ENCODE measurements at places on chromosomes 3 and 15.

- no peak for DNase-seq
Measured at GRCh38 chr3:89452066-89452465, 344.6 kb downstream of the EPHA3 start.

DNA sequence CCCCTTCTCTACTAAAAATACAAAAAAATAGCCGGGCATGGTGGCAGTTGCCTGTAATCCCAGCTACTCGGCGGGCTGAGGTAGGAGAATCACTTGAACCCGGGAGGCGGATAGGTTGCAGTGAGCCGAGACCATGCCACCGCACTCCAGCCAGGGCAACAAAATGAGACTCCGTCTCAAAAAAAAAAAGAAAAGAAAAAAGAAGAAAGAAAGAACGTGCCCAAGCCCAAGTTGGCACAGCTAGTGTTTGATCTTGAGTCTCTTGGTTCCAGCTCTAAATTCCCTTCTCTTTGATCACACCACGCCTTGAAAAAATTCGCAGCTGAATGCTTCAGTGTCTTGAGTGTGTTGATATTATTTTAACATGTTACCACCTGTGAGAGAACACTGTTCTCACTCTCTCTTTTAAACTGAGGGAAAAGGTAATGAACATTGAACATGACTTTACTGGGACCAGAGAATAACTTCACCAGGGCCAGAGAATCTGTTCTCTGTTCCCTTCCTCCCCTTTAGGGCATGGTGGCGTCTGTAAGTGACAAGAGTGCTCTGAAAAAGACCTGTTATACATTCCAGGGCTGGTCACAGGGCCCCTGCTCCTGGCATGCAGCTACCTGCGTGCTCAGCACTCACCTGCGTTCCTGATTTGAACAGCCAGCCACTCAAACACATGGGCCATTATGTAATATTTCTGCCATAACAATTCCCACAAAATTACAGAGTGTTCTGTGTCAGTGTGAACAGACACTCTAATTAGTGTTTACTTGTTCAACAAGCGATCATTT lies 19.0 kb downstream of the SLCO3A1 start:
- DNase-seq: no peak

- DNase-seq: no peak
Measured at GRCh38 chr15:81161851-81162250, 27.8 kb downstream of the CFAP161 start.

GRCh38 chr15:60589728-60590127 lies 110.8 kb upstream of the ICE2 start:
- DNase-seq: no peak

GRCh38 chr15:85178308-85178707 lies 196.7 kb downstream of the PDE8A start:
- DNase-seq: no peak

DNA sequence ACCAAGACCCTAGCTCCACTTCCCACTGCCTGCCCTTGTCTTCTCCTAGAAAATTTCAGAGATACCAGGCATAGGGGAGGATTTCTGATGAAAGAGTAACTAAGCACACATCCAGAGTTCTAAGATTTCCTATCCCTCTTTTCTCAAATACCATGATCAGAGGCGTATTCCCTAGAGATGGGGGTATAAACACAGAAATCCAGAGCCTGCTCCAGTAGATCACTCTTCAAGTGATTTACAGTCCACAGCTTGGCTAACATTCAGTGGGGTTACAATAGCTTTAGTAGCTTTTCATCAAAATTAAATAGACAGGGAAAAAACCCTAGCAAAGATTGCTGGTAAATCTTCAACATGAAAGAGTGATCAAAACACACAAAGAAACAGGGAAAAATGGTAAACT lies 800.7 kb upstream of the GRM7 start:
- no peak for DNase-seq

GRCh38 chr15:70034596-70034995 lies 63.1 kb downstream of the TLE3 start:
- no peak for DNase-seq

DNA sequence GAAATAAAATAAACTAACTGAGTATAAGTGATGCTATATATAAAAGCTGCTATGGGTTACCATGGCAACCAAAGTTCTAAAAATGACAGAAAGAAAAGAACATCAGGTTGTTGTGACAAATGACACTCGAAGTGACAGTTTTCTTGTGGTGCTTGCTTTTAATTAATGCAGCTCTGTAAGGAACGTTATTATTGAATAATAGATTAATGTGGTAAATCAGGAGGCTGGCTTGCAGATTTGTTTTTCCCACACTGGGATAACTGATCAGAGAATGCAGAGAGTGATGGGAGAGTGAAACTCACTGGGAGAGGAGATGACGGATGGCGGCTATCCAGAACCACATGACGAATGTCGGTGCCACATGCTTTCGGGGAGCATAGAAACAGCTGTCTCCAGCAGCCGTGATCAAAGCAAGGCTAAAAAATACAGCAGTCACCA lies 207.0 kb upstream of the ATP10A start:
- DNase-seq: no peak

- DNase-seq: no peak
Measured at GRCh38 chr15:62334536-62334935, 169.5 kb upstream of the C2CD4B start.

DNA sequence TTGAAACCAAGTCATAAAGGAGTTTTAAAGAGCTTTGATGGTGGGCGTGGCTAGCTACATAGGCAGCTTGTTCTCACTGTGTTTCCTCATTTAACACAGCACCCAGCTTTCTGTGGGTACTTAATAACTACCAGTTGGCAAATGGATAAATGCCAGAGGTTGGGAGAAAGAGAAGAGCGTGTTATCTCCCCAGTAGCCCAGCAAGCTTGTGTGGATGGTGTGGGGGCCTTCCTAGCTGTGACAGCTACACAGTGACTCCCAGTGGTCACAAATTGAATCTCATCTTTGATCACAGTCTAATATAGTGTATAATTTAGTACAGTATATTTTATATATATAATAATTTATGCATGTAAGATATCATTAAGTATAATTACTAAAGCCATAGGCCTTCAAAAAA lies 984.1 kb downstream of the EPHA3 start:
- no peak for DNase-seq

DNA sequence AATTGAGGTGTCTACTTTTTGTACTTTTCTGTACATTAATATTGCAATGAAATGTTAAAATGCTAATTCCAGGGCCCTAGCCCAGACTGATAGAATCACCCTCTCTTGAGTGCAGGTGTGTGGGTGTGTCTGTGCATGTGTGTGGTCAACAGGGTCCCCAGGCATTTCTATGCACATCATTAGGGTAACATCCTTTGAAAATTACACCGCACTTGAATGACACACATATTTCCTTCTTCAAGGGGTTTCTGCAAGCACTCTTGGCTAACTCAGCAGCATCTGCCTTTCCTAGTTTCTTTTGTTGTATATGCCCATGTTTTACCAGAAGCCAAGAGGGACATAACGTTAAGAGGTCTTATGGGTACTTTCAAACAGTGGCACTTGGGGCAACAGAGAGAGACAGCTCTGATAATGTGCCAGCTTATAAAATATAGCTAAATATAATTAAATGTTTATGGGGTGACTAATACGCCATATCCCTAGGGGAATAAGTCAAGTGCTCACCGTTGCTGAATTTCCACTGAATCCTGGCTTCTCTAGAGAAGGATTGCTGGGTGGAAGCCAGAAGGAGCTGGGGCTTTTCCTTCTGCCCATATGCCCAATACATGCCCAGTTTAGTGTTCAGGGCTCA lies 54.5 kb upstream of the LRIG1 start:
- DNase-seq: no peak

GRCh38 chr3:169610888-169611291 lies 52.6 kb downstream of the MECOM start:
- no peak for DNase-seq

GRCh38 chr15:65213241-65213640 lies 2.0 kb upstream of the CILP start:
- no peak for DNase-seq
